ENCODE measurements at places on chromosomes 1 and 21. TPM values are rescaled to one million over a fixed set of nuclear protein-coding genes. Genes with fewer than 3 reads are reported as not detected.

CDK11B gene
- 11.3 TPM for total RNA-seq

RCAN3 gene
- total RNA-seq, result 1.9 TPM

UBL4B gene
- total RNA-seq, result 0.51 TPM

TEX35 gene
- 0.35 TPM for total RNA-seq

CD1C gene
- not detected for total RNA-seq

LIPI gene
- not detected for total RNA-seq

MRPS6 gene
- total RNA-seq, result 14.6 TPM

SH2D1B gene
- total RNA-seq, result not detected

MIXL1 gene
- total RNA-seq, result not detected

VAV3 gene
- total RNA-seq, result not detected

BARHL2 gene
- total RNA-seq, result not detected

CACHD1 gene
- 6.5 TPM for total RNA-seq

KIF21B gene
- total RNA-seq, result 0.12 TPM

YOD1 gene
- 2.7 TPM for total RNA-seq

OR2G2 gene
- not detected for total RNA-seq

KPRP gene
- total RNA-seq, result not detected

DDOST gene
- 357 TPM for total RNA-seq

ENSA gene
- 34.6 TPM for total RNA-seq

NES gene
- total RNA-seq, result 26.6 TPM

TIAM1 gene
- 2.2 TPM for total RNA-seq

HTR6 gene
- not detected for total RNA-seq

IFI44L gene
- 1.1 TPM for total RNA-seq

TDRD5 gene
- total RNA-seq, result not detected

AMY2B gene
- total RNA-seq, result 4.6 TPM

SERPINC1 gene
- total RNA-seq, result not detected

KRTAP12-2 gene
- total RNA-seq, result not detected

RAB42 gene
- total RNA-seq, result 5.5 TPM

SPSB1 gene
- 26.6 TPM for total RNA-seq

DYNLT5 gene
- total RNA-seq, result not detected

PGLYRP3 gene
- not detected for total RNA-seq

PLEKHM2 gene
- total RNA-seq, result 40.0 TPM

TMPRSS15 gene
- not detected for total RNA-seq

HNRNPCL1 gene
- not detected for total RNA-seq

RBP7 gene
- total RNA-seq, result not detected

SLC44A5 gene
- 0.26 TPM for total RNA-seq

RPS6KA1 gene
- 0.77 TPM for total RNA-seq

SLC9C2 gene
- total RNA-seq, result not detected

LMNA gene
- 655 TPM for total RNA-seq

S100A6 gene
- total RNA-seq, result 1,509 TPM

TRIM67 gene
- total RNA-seq, result 0.09 TPM

MYBPH gene
- 0.93 TPM for total RNA-seq

CFHR5 gene
- not detected for total RNA-seq

CELA2A gene
- not detected for total RNA-seq

BRINP2 gene
- total RNA-seq, result 0.26 TPM

GUK1 gene
- 373 TPM for total RNA-seq

PADI2 gene
- total RNA-seq, result not detected

WDR47 gene
- total RNA-seq, result 6.2 TPM

FCRL6 gene
- not detected for total RNA-seq

IBA57 gene
- 2.2 TPM for total RNA-seq

KCNJ6 gene
- 0.09 TPM for total RNA-seq

ACTL8 gene
- 1.2 TPM for total RNA-seq

Measured in pericardium fibroblast (primary cell).